Mesothelial cell of epicardium (in vitro differentiated cells): ENCODE measurements at places on chromosomes 11 and 22.
A peak's percentile ranks its signal among the peaks of the same experiment; 100 is the strongest.

GRCh38 chr11:87453531-87454089 lies 415.9 kb downstream of the TMEM135 start:
- H3K27me3 ChIP-seq, result peaks cover 4% of the 10 kb centered on the region
- no peak overlapping the region for H3K4me3 ChIP-seq
- H3K4me1 ChIP-seq, result peaks cover 24% of the 10 kb centered on the region
- H3K27ac ChIP-seq, result no peak overlapping the region
- no peaks in the 10 kb centered on the region for H3K36me3 ChIP-seq

DNA sequence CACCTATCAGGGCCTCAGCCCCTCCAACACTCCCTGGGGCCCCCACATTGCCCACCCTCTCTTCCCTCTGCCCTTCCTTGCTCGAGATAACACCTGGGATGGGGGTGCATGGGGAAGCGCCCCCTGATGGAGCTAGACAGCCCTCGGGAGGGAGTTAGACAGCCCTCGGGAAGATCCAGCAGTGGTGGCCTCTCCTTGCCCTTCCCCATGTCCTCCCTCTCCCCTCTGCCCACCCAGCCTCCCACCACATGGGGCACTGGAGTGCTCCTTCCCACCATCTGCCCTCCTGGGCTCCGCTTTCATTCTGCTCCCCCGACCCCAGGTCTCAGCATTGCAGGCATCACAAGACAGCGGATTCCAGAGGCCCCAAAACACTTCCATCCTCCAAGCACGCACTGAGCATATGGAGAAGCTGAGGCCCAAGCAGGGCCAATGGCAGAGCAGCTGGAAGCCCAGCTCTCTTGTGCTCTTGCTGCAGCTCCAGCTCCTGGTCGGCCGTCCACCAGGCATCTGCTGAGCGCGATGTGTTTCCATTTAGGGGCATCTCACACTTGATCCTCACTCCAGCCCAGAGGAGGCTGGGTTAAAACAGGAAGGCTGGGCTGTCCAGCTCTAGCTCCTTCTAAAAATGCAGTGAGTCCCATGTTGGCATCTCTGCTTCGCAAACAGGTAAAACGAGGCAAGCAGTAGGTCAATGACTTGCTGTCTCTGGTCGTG lies 65.6 kb downstream of the IGLL1 start:
- H3K27ac ChIP-seq, result peak overlapping the region; percentile 82
- H3K27me3 ChIP-seq, result no peaks in the 10 kb centered on the region
- peaks cover 53% of the 10 kb centered on the region for H3K4me1 ChIP-seq

GRCh38 chr11:72230764-72231365 lies 6.3 kb downstream of the INPPL1 start:
- no peak overlapping the region for H3K4me3 ChIP-seq
- H3K27me3 ChIP-seq, result no peaks in the 10 kb centered on the region
- H3K36me3 ChIP-seq, result peaks cover 43% of the 10 kb centered on the region
- no peak for DNase-seq
- H3K4me1 ChIP-seq, result peaks cover 8% of the 10 kb centered on the region

DNA sequence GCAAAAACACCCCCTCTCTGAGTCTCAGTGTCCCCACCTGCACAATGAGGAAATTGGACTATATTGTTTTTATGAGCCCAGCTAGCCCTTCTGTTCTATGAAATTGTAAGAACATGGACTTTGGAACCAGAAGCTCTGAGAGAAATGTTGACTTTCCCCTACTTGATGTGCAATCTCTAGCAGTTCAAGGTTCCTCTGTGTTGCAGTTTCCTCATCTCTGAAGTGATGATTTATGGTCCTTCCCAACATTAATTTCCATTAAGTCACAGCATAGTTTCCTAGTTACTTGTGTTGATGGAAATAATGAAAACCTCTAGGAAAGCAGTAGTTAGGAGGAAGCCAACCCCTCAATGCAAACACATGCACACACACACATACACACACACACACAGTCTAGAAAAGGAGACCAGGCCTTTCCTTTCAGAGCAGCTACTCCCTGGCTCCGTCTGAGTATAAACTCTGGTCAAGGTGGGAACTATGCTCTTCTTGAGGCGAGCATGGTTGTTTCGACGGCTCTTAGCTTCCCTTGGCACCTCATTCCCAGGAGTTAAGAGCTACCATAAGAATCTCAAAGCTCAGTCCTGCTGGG lies 518.4 kb downstream of the SOX6 start:
- H3K27me3 ChIP-seq, result no peaks in the 10 kb centered on the region
- H3K36me3 ChIP-seq, result no peaks in the 10 kb centered on the region
- no peak overlapping the region for H3K27ac ChIP-seq
- no peak overlapping the region for H3K4me3 ChIP-seq
- no peak for DNase-seq
- H3K4me1 ChIP-seq, result peaks cover 9% of the 10 kb centered on the region

DNA sequence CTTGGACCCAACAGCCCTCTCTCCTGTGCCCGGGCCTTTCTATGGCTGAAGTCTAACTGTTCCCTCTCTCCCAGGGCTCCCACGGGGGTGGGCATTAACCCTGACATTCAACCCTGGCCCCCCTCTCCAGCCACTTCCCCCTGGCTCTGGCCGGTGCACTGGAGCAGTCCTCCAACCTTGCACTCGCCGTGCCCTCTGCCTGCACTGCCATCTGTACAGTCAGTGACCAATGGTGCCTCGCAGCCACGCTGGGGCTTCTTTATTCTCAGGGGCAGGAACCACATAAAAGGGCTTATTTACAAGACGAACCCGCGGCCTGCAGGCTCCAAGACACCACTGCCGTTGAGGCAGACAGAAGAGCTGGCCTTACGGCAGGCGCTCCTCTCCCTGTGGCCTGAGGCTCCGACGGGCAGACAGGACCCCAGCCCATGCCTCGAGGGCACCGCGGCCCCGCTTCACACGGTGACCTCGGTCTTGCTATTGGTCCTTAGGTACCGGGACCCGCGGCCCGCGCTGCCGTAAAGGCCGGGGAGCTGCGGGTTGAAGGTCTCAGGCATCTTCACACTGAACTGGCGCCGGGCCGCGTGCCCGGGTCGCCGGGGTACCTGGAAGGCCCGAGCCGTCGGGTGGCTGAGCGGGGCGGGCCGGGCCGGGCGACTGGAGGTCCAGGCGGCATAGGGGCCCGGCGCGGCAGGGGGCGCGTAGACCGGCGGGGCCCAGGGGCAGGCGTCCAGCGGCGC lies 5.4 kb downstream of the SHISA8 start:
- H3K4me3 ChIP-seq, result peak overlapping the region; percentile 40
- DNase-seq, result no peak
- H3K27me3 ChIP-seq, result peaks cover 54% of the 10 kb centered on the region
- H3K36me3 ChIP-seq, result peaks cover 8% of the 10 kb centered on the region

DNA sequence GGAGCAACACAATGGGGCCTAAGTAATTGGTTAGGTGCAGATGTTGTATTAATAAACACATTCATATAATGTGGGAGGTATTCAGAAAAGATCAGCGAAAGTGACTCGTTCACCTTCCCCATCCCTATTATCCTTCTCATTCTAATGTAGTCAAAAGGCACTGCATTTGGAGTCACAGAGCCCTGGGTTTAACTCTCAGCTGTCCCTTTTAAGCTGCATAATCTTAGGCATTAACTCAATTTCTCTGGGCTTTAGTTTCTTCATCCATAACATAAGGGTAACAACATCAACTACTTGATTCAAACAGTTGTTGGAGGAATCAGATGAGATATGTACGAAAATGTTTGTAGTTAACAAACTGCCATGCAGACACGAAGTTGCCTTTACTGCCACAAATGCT lies 187.6 kb upstream of the PITPNB start:
- no peak for DNase-seq
- H3K4me3 ChIP-seq, result no peak overlapping the region
- peaks cover 12% of the 10 kb centered on the region for H3K36me3 ChIP-seq

GRCh38 chr11:89443361-89444322 lies 47.5 kb downstream of the NOX4 start:
- DNase-seq, result no peak
- H3K27ac ChIP-seq, result peak overlapping the region; percentile 63
- no peaks in the 10 kb centered on the region for H3K27me3 ChIP-seq

DNA sequence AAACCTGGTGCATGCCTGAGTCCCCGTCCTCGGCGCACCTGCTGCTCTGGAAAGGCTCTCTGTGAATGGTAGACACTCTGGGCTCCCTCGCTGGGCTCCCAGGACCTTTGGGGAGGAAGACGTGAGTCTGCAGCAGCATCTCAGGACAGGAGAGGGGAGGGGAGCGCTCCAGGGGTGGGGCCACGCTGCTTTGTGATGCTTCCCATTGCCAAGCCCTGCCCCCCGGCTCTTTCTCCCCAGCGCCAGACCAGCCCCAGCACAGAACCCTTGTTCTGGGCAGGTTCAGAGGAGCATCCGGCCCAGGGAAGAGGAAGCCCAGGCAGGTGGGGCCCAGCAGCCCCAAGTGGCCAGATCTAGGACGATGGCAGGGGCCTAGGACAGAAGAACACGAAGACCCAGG lies 111.2 kb downstream of the BRD1 start:
- no peak overlapping the region for H3K4me3 ChIP-seq
- H3K27me3 ChIP-seq, result peaks cover 80% of the 10 kb centered on the region
- no peaks in the 10 kb centered on the region for H3K4me1 ChIP-seq
- no peaks in the 10 kb centered on the region for H3K36me3 ChIP-seq
- H3K27ac ChIP-seq, result no peak overlapping the region
- no peak for DNase-seq

DNA sequence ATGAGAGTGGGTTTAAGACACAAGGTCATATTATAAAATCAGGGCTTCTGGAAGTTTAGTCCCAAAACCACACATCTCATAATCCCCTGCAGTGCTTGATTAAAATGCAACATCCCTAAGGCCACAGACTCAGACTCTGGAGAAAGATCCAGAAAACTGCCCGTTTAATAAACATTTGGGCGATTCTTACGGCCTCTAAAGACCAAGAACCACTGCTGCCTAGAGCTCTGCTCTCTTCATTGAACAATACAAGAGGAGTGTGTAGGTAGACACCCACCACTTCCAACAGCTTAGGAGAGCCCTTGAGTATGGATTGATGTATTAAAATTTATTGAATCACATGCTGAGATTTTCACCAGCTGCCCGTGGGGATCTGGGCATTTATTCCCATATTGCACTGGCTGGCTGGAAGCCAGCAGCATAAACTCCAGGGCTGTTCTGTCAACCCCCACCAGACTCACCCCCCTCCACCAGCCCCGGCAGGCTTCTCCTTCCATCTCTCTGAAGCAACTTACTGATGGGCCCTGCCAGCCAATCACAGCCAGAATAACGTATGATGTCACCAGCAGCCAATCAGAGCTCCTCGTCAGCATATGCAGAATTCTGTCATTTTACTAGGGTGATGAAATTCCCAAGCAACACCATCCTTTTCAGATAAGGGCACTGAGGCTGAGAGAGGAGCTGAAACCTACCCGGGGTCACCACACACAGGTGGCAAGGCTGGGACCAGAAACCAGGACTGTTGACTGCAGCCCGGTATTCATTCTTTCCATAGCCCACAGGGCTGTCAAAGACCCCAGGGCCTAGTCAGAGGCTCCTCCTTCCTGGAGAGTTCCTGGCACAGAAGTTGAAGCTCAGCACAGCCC lies 749 bp upstream of the BEST1 start:
- H3K36me3 ChIP-seq, result no peaks in the 10 kb centered on the region
- H3K4me1 ChIP-seq, result peaks cover 20% of the 10 kb centered on the region
- H3K4me3 ChIP-seq, result no peak overlapping the region
- peak; percentile 69 for DNase-seq
- peak overlapping the region; percentile 86 for H3K27ac ChIP-seq
- H3K27me3 ChIP-seq, result no peaks in the 10 kb centered on the region

- H3K4me3 ChIP-seq, result no peak overlapping the region
- H3K36me3 ChIP-seq, result no peaks in the 10 kb centered on the region
- no peak overlapping the region for H3K27ac ChIP-seq
- no peaks in the 10 kb centered on the region for H3K27me3 ChIP-seq
- no peak for DNase-seq
Observed at GRCh38 chr22:35446365-35446764, 46.4 kb downstream of the MCM5 start.

- H3K4me3 ChIP-seq, result no peak overlapping the region
- DNase-seq, result no peak
- peak overlapping the region; percentile 76 for H3K27ac ChIP-seq
Observed at GRCh38 chr11:116471608-116472256, 301.1 kb downstream of the BUD13 start.

GRCh38 chr11:23976426-23976825 lies 520.4 kb upstream of the LUZP2 start:
- no peaks in the 10 kb centered on the region for H3K36me3 ChIP-seq
- no peak overlapping the region for H3K27ac ChIP-seq
- H3K27me3 ChIP-seq, result no peaks in the 10 kb centered on the region
- H3K4me1 ChIP-seq, result peaks cover 3% of the 10 kb centered on the region

DNA sequence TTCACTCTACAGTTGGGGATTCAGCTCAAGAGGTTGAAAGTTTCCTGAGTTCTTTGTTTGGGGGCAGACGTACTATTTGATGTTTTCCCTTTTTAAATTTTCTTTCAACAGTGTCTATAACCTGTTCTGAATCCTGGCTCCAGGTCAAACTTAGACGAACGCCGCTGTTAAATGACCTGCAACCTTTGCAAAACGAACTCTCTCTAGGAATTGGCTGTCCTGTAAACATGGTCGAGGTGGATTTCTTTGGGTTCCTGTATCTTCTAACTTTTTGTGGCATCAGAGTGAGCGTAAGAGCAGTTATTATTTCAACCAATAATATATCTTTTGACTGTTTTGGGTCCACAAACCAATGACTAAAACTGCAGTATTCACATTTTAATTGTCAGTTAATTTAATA lies 1.6 kb downstream of the OOSP4A start:
- no peak overlapping the region for H3K27ac ChIP-seq
- no peak overlapping the region for H3K4me3 ChIP-seq
- peaks cover 5% of the 10 kb centered on the region for H3K27me3 ChIP-seq
- H3K4me1 ChIP-seq, result no peaks in the 10 kb centered on the region
- H3K36me3 ChIP-seq, result no peaks in the 10 kb centered on the region

DNA sequence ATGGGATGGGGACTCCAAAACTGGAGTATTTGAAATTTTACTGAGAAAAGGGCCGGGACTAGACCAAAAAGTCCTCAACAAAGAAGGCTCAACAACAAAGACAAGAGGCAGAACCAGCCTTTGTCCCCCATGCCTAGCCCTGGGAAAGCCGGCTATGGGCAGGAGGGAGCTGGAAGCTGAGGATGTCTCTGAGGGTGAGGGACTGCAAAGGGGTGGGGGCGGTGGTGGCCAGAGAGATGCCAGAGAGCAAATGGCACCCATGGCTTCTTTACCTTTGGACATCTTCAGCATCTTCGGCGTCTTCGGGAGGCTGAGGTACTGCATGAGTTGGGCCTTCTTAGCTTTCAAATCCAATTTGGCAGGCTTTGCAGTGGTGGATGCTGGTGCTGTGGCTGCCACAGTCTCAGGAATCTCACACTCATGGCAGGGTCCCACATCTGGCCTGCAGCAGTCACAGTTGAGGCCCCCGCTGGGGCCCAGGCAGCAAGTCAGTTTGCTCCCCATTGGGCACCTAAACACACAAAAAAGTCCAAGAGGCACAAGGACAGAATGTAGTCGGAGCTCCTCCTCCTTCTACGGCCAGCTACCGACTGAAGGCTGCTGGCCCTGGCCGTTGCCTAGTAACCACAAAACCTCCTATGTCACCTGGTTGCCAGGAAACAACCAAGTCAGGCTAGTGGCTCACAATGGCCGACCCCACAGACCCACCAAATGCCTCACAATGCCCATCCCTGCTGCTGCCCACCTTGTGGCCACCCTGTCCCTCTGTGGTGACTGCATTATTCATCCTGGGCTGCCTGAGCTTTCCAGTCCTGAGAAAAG lies at the start of gene C22orf42:
Gene C22orf42, minus strand, starts transcription at position 592 of the 822 bp plus-strand sequence. Its CDS starts 88 bp downstream, at position 504.
- no peak within 1 kb of the TSS for H3K27ac ChIP-seq
- H3K27me3 ChIP-seq, result peaks cover 37% of the 10 kb centered on the region
- no peaks in the 10 kb centered on the region for H3K4me1 ChIP-seq
- no peak within 1 kb of the TSS for H3K4me3 ChIP-seq
